Germinal center (tissue), 1 donor: ENCODE measurements at places on chromosomes 2 and 18.
A peak's percentile ranks its signal among the peaks of the same experiment; 100 is the strongest.

GRCh38 chr2:138455691-138456090, 45.9 kb upstream of the SPOPL start:
- no peak for DNase-seq

- DNase-seq = peak; percentile 70
These were observed 237.6 kb downstream of the PRKCE start for GRCh38 chr2:45889053-45889452.

DNA sequence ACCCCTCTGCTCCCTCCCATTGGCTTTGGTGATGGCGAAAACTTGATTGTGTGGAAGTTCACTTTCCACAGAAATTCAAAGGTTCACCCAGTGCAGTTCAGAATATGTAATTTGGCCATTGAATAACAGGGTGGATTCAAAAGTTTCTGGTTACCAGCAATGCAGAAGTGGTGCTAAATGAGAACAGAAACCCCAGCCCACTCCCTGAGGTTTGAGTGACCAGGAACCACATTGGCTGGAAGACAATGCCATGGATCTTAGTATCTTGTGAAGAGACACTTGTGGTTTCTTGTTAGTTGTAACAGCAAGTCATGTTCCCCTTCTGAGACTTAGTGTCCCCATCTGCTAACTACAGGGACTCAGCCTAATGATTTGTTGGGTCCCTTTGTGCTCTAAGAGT, 49.8 kb downstream of the QPCT start:
- DNase-seq = no peak

DNA sequence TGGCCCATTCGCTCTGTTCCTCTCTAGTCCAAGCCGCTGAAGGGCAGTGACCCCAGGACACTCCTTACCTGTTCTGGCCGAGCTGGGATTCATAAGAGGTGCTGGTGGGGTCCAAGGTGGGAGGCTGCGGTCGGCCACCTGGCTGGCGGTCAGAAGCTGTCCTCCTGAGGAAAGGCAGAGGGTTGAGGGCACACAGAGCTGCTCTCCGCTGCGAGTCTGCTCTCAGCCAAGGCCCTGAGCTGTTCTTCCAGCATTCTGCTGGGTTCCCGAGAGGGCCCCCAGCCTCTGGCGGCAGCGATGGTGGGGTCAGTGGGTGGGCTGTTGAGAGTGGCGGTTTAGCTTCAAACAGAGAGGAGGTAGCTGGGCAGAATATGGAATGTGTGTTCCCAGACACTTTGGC, 3.8 kb downstream of the PCARE start:
- no peak for DNase-seq

GRCh38 chr2:152861349-152861942, 143.0 kb downstream of the ARL6IP6 start:
- DNase-seq = peak; percentile 9
